ENCODE measurements at places on chromosomes 1 and 21.

GRCh38 chr1:6029351-6029750, 16.3 kb upstream of the KCNAB2 start:
- DNase-seq, result no peak

- DNase-seq, result no peak
Measured at GRCh38 chr1:207241164-207241934, 80.1 kb upstream of the CD55 start.

DNA sequence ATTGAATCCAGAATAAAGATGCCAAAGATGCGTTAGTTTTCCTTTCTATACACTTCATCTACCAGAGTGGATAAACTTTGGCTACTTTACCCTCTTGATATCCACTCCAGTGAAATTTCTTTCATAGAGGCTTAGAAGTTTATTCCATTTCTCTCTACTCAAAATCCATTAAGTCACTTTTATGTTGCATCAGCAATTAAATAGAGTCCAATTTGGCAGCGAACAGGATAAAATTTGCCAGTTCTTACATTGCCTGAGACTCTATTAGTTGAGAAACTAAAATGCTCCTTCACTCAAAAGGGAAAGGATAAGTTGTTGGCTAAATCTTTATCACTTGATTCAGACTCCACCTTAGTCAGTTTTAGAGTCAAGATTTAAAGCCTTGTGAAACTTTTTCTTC, 57.9 kb downstream of the ACBD6 start:
- no peak for DNase-seq

DNA sequence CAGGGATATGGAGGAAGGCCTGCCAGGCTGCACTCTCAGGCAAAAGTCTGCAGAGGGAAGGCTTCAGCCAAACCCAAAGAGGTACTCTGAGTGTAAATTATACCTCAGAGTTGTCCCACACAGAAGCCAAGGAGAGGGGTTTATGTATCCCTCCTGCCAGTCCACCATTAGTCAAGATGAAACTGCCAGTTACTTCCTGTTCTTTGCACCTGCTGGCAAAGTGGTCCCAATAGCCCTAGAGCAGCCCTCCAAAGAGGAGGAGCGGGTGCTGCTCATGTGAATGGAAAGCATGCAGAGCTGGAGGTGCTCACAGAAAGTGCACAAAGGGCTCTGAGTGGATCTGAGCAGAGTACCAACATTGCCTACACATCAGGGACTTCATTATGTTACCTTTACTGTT, 37.1 kb upstream of the MCOLN3 start:
- DNase-seq, result no peak

GRCh38 chr1:175984813-175985212, 222.3 kb downstream of the COP1 start:
- DNase-seq, result no peak

GRCh38 chr1:22886211-22886610, 86.5 kb downstream of the LACTBL1 start:
- no peak for DNase-seq

GRCh38 chr21:42300956-42301355, 14.3 kb downstream of the TFF3 start:
- DNase-seq, result no peak

GRCh38 chr1:2351723-2352122, 39.6 kb downstream of the MORN1 start:
- DNase-seq, result no peak

- DNase-seq, result no peak
Measured at GRCh38 chr1:201126832-201127754, at the start of gene ASCL5. Gene ASCL5 (minus strand): TSS chr1:201127184. CDS start chr1:201115372, 11,812 bp downstream.

GRCh38 chr1:61079296-61079897, 3.0 kb upstream of the NFIA start:
- DNase-seq, result no peak

GRCh38 chr1:23177438-23178380, 9.1 kb upstream of the LUZP1 start:
- peak; percentile 48 for DNase-seq

GRCh38 chr1:231059566-231060193, 19.6 kb upstream of the FAM89A start:
- no peak for DNase-seq

GRCh38 chr1:66944330-66945274, 19.8 kb downstream of the MIER1 start:
- no peak for DNase-seq

DNA sequence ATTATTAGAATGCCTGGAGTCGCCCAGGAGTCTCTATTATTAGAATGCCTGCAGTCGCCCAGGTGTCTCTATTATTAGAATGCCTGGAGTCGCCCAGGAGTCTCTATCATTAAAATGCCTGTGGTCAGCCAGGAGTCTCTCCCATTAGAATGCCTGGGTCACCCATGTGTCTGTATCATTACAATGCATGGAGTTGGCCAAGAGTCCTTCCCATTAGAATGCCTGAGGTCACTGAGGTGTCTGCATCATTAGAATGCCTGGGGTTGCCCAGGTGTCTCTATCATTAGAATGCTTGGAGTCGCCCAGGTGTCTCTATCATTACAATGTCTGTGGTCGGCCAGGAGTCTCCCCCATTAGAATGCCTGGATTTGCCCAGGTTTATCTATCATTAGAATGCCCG, 66.9 kb downstream of the RNF187 start:
- DNase-seq, result no peak

DNA sequence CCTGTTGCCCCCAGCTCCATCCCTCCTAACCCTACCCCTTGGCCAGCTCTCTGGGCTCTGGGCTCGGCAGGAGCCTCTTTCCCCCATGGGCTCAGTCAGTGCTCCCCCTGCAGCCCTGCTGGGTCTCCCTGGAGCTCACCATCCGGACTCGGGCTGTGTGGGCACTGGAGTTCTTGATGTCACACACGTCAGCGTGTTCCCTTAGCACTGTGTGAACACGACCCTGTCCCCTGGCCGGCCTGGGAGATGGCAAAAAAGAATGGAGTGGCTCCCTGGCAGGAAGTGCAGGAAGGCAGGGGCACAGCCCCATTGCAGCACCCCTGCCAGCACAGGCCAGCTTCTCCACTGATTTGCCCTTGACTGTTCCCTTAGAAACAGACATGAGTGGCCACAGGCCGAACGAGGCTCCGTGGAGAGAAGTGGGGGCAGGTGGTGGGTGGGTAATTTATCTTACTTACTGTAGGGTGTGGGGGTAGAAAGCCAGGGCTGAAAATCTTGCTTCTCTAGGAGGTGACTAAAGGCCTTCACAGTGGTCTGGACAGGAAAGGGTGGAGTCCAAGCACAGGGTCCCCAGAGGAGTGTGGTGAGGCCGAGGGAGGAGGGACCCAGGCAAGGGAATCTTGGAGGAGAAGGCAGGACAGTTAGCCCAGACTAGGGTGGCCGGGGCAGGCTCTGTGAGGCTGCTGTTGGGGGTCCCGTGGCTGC, 381.7 kb upstream of the VAMP3 start:
- no peak for DNase-seq

DNA sequence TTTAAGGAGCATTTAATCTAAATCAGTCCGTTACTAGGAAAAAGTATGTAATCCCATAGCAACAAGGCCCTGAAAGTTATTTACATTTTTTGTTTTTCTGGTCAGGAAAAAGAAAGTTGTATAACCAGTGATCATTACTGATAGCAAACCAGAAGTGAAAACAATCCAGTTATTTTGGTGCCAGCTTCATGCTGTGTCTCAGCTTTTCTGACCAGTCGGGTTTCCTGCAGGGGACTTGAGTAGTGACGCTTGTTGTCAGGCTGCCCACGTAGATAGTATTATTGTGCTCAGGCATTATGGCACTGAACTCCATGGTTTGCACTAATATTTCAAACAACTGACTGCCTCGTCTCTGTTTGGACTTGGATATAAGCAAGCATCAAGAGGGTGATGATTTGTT, 55.2 kb downstream of the SASS6 start:
- DNase-seq, result no peak

DNA sequence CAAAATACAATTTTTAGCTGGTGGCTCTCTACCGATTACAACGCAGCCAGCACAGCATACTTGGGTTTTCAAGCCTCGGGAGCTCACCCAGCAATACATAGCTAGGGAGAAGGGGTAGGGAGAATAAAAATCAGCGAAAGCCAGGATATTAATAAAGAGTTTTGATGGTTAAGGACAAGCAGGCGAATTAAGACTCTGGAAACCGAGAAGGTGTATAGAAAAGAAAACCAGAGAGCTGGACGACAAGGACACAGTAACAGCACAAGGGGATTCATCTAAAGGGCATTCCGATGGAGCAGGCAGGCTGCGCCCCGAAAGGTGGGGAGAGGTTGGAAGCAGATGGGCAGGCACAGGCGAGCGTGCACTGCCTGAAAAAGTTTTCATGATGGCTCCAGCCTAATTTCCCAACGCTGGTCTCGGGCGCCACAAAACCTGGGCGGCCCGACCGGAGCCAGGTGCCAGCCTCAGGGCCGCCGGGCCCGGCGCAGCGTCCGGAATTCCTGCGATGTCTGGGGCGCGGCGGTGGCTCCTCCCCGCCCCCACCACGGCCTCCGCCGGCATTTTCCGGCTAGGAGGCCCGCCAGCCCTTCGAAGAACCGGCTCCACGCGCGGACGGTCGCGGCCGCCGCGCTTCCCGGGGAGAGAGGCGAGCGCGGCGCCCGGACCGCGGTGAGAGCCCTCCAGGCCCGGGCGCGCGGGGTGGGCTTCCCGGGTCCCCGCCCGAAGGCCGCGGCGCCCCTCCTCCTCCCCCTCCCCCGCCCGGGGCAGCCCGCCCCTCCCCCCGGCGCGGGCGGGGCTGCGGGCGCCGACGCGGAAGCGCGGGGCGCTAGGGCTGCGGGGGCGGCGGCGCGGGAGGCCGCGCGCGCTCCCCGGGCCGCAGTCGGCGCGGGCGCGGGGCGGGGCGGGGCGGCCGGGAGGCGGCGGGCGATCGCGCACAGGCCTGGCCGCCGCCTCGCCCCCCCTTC, 774 bp upstream of the DYRK1A start:
- DNase-seq, result peak; percentile 70

GRCh38 chr1:244761279-244761678, 74.2 kb upstream of the COX20 start:
- DNase-seq, result no peak

GRCh38 chr1:184647471-184647870, 107.2 kb downstream of the EDEM3 start:
- DNase-seq, result no peak

DNA sequence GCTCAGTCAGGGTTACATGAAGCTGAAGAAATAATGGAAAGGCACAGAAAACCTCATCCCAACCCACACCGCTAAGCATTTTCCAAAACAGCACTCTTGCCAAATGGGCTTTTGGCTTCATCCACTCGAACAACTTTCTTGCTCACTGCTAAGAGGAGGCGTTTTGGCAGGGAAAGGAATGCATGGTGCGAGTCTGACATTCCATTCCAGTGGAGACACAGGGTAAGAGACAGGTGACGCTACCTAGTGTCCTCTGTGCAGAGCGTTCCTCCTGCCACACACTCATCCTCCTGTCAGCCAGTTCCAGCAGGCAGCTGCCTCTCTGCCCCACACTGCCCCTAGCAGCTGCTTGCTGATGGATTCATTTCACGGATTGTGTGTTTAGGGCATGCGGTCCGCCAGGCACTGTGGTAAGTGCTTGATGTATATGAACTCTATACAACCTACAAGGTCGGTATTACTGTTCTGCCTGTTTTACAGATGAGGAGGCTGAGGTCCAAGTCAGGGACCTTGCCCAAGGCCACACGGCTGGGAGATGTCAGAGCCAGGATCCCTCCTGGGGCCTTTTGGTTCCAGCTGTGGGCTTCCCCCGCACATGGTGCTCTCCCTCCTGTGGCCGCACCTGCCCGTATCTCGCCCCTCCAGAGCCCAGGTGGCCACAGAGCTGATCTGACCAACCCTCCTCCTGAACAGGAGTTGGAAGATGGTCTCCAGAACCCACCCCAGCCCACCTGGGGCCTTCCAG, 25.7 kb upstream of the BACE2 start:
- DNase-seq, result no peak

DNA sequence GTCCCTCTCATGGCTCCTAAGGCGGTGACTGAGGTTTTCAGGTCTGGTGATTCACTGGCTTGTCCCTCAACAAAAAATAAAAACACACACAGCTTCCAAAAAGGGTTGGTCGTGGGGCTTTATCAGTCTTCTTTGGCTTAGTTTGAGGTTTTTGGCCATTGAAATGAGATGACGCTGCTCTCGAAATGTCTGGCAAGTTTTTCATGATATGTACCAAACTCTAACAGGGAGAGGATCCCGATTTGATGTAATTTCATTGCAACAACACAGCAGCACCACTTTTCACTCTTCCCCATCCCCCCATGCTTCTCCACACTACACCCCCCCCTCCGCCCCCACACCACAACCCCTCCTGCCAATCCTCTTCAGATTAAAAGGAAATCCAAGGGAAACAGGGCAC, 187.1 kb upstream of the NFIA start:
- DNase-seq, result no peak

Measured in CD4-positive, alpha-beta T cell treated with Interleukin-10 for 1 hour (primary cell).